Suprapubic skin (tissue), 4 donors: ENCODE measurements at places on chromosomes 11 and 22. TPM values are rescaled to one million over a fixed set of nuclear protein-coding genes. Genes with fewer than 3 reads are reported as not detected.

The SMC1B gene
- 0.21 TPM for total RNA-seq

The NRXN2 gene
- total RNA-seq: 0.72 TPM

GRCh38 chr11:64265176-64266160 is 14.1 kb downstream of the PLCB3 start:
- no peak for DNase-seq

DNA sequence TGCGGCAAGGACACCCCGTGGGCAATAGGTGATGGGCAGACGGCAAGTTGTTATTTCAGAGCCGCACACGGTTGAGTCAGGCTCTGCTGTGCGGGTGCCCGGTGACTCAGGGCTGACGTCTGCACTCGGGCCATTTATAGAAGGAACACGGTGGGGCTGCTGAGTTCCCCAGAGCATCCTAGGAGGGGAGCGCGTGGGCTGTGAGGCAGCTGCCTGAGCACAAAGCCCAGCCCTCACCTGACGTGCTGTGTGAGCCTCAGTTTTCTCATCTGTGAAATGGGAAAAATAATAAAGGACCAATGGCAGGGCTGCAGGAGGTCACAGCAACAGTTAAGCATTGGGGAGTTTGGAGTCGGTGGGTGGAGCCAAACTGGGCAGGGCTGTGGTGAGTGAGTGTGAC is 11.3 kb upstream of the RHOD start:
- no peak for DNase-seq

- DNase-seq: no peak
Measured at GRCh38 chr11:15815246-15816195, 540.8 kb downstream of the SOX6 start.

DNA sequence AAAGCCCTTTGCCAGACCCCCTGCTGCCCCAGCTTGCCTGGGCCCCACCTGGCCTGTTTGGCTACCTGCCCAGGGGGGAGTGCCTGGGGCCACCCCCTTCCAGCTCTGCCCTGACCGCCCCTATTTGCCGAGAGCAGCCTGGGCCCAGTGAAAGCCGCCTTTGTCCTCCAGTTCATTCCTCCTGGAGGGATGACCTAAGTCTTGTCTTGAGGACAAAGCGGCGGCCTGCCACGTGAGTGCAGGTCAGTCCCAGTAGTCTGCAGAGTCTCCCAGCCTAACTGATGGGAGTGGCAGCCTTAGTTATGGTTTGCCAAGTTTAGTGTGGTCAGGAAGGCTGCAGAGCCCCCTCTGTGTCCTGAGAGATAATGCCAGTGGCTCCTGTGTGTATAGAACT is 115.9 kb upstream of the CRYBB3 start:
- no peak for DNase-seq

DNA sequence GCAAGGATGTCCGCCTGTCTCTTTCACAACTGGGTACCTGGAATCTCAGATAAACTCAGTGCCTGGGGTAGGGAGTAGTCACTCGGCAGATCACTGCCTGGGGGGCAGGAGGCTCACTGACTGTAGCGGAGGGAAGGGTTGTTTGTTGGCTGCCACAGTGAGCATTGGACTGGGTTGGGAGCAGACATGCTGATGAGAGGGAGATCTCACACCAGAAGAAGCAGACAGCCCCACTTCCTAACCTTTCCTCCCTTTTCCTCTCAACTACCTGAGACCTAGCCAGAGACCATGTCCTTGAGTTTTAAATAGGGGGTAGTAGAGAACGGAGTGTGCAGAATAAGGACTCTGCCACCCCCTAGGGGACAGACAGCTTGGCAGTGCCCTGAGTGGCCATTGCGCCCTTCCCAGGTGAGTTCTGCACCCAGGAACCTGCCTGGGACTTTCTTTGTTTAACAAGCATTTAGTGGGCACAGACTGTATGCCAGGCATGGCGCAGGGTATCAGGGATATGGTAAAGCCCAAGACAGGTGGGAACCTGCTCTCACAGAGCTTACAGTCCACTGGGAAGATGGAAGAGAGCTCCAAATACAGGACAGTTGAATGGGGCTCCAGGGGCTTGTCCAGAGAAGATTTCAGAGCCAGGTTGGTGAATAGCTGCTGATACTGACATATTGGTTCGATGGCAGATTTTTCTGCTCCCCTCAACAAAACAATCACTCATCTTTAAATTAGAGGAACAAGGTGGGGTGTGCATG is 115.7 kb upstream of the NNMT start:
- no peak for DNase-seq

GRCh38 chr11:77211594-77212251 is 83.7 kb downstream of the MYO7A start:
- DNase-seq: no peak

DNA sequence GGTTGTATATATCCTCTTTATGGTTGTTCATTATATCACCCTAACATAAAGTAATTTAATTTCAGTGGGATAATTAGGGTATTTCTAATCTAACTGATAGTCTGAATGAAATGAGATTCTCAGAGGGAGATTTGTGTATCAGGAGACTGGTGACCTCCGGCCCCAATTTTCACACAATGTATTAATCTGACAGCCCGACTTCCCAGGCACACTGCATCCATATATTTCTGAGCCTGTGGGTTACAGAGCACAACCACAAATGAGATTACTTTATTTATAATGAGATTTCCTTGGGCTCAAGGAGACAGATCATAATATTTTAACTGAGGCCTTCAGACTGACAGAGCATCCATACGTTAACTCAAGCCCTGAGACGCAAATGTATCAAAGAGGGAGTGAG is 125.9 kb downstream of the RCN1 start:
- no peak for DNase-seq

DNA sequence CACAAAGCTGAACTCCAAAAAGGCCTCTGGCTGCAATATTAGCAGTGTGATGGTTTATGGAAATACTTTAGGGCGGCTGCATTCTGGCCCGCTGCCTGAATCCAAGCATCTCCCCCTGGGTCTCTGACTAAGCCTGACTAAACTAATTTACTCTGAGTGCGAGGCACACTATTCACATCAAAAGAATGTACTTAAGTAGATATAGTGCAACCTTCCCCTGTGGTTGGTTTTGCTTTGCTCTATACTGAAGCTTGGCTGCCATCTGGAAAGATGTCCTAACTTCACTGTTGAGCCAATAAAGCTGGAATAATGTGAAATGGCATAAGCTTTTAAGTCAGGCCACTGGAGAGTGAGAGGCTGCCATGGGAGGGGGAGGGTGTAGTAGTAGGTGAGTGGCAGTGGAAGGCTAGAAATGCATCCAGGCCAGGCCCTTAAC is 321.6 kb downstream of the AASDHPPT start:
- no peak for DNase-seq

DNA sequence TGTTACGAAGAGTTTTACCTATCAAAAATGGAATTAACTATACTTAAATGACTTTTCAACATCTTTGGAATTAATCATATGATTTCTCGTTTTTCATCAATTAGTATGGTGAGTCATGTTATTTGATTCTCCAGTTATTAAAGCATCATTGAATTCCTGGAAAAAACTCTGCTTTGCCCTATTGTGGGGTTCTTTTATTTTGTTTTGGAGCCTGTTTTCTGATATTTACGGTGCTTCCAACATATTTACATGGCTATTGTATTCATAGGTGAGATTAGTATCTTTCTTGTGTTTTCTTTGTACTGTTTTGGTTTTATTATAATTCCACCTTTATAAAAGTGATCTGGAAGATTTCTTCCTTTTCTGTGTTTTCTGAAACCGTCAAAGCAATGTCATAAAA is 902.7 kb downstream of the TBC1D22A start:
- no peak for DNase-seq

DNA sequence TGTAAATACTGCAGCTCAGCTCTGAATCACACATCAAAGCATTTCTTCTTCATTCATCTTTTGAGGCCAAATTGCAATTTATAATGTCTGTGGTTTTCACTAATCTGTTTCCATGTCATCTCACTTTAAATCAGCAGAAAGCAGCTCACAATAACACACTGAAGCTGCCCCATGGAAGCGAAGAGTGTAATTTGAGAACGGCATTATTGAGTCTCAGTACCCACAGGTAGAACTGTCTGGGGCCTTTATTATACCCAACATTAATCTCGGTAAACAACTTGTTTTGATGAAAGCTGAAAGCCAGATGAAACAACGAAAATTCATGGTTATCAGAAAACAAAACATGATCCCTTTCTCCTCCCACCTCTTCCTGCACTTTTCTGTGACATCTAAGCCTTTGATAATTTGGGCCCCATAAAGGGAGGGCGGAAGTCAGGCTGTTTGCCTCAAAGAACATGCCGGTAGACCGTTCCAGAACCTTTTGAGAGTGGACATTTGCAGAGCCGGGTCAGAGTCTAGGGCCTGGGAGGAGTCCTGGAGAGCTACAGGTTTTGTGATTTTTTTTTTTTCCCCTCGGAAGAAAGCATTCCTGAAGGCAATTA is 68.2 kb upstream of the SESN3 start:
- DNase-seq: no peak

DNA sequence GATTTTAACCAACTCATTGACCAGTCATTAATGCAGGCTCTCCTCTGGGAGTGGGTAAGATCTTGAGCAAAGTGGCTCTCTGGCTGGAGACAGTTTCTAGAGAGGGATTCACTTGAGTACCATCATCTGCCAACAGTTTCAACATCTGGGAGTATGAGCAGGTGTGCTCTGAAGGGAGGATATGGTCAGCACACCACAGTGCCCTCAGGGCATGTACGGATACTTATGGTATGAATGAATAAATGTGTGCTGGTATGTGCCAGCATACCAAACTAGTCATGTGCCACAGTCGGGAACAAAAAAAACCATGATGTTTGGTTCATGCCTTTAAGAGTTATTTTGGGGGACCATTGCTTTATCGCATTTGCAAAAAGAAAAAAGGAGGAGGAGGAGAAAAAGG is 1197.5 kb upstream of the TENM4 start:
- DNase-seq: no peak

DNA sequence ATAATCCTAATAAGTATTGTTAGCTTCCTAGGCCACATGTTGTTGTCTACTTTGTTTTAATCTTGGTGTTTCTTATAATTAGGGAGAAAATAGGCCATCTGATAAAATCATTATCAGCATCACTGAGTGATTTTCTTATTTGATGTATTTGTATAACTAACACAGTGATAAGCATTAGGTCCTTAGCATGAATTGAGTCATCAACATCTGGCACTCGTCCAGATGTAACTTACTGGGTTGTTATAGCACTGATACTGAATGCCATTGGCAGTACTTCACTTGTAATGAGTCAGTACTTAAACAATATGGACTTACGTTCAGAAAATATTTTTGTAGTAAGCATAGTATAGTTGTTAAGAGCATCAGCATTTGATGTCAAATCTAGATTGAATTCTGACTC is 16.2 kb downstream of the API5 start:
- no peak for DNase-seq
